Activated CD4-positive, alpha-beta T cell treated with anti-CD3 and anti-CD28 coated beads for 36 hours (primary cell): ENCODE measurements at places on chromosomes 1 and 21.

GRCh38 chr1:214329470-214330220 lies 48.7 kb downstream of the SMYD2 start:
- DNase-seq = no peak

- DNase-seq = peak; percentile 48
Measured at GRCh38 chr1:40264354-40264781, 6.3 kb downstream of the ZMPSTE24 start.

GRCh38 chr1:207825719-207826556 lies 74.1 kb downstream of the CD46 start:
- peak; percentile 94 for DNase-seq

DNA sequence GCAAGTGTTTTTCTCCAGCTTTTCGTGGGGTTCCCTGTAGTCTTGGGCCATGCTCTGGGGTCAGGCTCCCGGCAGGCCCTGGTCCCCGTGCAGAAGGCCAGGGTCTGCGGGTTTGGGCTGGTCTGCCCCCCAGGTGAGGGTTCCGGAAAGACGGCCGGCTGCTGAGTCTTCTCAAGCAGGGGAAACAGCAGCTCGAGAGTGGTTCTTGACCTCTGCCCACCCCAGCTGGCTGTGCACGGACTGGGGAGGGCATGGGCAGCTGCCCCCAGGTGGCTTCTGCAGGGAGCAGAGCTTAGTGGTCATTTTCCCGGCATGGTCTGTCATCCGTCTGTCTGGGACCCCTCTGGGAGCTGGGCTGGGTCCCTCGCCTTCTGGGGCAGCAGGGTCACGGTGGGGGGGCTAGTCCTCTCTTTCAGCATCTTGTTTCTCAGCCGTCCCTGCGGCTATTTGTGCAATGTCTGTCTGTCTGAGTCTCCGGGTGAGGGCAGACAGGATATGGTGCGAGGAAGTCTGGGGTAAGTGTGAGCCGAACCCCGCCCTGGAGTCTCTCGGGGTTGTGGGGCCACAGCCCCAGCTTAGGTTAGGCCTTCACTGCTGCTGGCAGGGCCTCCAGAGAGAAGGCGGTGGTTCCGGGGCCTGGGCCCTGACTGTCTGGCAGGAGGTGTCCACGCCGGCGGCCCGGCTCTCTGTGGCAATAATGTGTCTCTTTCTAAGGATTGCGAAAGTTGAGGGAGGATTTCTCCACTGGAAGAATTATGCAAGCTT lies 6.1 kb downstream of the SKI start:
- DNase-seq = peak; percentile 81

GRCh38 chr1:105005594-105006195 lies 1256.0 kb downstream of the AMY1C start:
- DNase-seq = no peak

DNA sequence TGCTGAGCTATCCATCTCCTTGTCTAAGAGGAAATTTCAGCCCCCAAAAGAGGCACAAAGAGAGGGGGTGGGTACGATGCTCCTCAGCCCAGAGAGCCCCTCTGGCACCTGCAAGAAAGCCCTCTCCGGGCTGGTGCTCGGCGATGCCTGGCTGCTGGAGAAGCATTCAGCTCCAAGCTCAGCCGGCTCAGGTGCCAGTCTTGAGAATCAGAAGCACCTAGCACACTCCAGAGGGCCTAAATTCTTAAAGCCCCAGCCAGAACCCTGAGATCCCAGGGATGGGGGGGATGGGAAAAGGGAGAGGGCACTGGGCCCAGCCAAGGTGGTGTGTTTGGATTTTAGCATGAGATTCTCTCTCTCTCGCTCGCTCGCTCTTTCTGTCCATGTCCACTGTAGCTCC lies 2.9 kb downstream of the GRIK3 start:
- no peak for DNase-seq

DNA sequence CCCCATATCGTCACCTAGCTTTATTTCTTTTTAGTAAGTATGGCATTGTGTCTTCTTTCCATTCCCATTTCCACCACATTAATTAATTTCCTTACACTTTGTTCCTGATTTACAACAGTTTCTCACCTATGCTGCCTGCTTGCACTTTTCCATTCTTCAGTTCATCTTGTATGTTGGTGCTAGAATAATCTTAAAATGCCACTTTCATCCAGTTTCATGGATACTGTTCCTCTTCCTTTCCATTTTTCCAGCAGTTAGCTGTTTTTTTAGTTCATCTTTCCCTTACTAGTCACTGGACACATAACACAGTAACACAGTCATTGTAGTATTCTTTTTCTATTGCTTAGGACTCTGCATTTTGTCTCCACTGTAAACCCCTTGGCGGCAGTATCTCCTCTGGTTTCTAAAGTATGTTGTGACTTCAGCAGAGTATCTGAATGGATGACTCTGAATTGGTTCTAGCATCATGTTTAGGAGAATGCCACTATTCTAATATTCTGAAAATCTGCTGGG lies 2.1 kb downstream of the CDC7 start:
- DNase-seq = peak; percentile 20

DNA sequence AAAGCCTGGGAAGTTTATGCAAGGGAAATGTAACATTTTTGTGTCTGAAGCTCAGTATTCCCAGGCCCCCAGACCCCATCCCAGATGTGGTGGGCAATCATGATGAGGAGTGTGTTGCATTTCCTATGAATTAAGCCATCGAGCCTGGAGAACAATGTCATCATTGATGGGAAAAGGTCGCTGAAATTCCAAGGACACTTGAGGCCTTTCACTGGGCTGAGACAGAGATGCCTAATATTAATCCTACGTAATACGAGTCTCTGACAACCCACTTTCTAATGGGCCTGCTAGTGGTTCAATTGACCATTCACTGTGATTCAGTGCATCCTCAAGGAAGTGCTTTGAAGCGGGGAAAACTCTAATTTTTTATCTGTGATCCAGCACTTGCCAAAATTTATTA lies 291.6 kb downstream of the PLPP3 start:
- DNase-seq = no peak

DNA sequence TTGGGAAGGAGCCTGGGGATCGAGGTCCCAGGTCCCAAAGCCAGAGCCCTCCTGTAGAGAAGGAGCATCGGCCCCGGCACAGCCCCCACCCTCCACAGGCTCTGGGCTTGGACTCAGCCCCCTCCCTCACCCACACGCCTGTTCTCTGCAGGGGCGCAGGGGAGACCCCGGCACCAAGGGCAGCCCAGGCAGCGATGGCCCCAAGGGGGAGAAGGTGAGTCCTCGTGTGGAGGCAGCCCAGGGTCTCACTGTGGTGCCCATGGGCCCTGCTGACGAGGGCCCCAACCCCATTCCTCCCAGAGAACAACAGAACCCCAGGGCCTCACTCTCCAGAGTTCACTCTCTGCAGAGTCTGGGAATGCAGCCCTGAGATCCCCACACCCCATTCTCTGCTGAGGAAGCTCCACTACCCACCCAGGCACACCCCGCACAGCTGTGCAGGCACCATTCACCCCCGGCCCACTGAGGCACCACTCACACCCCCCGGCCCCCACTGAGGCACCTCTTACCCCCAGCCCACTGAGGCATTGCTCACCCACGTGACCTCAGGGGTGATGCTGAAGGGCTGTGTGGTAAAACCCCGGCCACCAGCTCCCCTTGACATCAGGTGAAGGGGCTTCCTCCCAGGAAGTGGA lies 21.8 kb downstream of the COL6A2 start:
- no peak for DNase-seq

GRCh38 chr1:36834586-36834985 lies 199.7 kb downstream of the GRIK3 start:
- DNase-seq = no peak

DNA sequence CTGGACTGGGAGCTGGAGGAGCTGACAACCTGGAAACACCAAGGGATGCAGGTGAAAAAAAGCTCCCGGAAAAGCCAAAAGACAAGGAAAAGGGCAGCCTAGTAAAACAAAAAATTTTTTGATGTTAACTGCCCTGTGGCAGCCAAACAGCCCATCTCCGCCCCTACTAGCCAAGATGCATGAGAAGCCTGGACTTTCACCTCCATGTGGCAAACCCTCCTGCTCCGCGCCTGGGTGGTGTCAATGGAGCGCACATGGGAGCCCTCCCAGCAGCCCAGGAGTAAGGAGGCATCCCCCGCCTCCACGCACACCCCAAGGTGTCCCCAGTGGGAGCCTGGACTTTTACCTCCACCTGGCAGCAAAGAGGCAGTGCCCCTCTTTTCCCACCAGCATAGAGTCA lies 30.5 kb downstream of the LEMD1 start:
- DNase-seq = no peak

DNA sequence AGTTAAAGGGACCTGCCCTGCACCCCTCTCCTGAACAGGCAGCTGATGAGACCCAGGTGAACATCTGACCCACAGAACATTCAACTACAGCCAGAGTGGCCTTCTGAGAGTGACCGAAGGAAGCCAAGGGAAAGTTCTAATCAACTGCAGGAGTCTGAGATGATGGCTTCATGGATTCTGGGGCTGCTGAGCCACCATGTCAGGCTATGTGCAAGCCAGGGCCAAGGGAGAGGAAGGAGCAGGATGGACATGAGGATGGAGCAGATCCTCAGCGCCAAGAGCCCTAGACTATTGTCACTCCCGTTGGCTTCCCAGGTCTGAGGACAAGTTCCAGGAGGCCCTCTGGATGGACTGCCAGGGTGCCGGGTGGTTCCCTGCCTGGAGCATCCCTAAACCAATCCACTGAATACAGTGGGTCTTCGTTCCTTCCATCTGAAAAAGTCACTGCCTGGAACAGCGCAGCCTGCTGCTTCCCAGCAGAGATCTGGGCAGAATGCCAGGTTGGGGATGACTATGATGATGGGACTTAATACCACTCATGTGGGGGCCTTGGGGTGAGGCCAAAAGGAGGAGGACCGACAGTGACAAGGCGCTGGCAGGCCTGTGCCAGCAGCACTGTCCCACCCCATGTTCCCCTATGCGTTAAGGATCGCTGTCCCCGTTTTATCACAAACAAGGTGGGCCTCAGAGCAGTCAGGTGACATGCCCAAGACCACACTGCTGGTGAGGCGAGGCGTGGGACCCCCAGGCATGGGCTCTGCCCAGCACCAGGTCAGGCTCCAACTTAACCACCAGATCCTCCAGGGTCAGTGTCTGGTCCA lies 19.8 kb downstream of the SPOCD1 start:
- DNase-seq = peak; percentile 7

GRCh38 chr1:17891205-17892110 lies 136.3 kb downstream of the ACTL8 start:
- DNase-seq = no peak

DNA sequence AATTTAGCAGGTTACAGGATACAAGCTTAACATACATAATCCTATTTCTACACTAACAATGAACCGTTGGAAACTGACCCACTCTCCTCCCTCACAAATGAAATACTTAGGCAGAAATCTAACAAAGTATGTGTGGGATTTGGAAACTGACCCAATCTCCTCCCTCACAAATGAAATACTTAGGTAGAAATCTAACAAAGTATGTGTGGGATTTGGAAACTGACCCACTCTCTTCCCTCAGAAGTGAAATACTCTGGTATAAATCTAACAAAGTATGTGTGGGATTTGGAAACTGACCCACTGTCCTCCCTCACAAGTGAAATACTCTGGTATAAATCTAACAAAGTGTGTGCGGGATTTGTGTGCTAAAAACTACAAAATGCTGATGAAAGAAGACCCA lies 60.3 kb downstream of the TRAF5 start:
- DNase-seq = no peak

DNA sequence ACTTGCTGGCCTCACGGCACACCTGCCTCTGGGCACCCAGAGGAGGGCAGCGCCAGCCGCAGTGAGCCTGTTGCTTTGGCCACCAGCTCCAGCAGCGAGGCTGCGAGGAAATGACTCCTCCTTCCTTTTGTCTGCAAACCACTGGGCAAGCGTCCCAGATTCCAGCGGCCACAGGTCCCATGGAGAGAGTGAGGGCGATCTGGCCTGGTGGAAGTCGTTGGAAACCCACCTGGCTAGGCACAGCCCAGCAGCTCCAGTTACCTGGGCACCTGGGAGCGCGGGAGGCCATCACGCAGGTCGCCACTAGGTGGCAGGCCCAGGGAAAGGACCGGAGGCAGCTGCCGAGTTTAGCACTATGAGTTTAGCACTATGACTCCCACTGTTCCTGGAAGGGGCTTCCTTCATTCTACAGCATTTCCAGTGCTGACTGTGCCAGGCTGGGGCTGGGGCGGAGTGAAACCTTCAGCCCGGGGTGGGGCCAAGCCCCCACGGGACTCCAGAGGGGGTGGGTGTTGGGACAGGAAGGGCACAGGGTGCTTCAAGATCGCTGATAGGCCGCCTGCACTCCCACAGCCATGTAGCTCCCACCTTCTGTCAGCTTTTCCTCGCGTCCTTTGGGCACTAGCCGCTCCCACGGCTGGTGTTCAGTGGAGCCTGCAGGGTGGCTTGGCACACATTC lies 1.1 kb upstream of the ESPN start:
- peak; percentile 87 for DNase-seq

DNA sequence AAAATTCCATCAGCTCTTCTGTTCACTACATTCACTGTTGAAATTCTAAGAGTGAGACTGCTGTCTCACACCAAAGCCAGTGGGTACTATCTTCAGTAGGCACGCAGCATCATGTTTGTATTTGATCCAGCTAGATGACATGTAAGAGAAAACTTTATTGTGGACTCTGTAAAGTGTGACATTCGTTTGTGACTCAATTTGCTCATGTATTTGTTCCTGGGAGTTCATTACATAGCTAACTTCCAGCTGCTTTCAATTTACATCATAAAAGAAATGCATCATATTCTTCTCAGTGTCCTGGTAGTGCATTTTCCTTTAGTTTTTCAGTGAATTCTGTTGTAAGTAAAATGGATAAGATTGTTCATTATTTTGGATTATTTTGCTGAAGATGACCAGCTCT lies 31.4 kb downstream of the CTH start:
- no peak for DNase-seq

DNA sequence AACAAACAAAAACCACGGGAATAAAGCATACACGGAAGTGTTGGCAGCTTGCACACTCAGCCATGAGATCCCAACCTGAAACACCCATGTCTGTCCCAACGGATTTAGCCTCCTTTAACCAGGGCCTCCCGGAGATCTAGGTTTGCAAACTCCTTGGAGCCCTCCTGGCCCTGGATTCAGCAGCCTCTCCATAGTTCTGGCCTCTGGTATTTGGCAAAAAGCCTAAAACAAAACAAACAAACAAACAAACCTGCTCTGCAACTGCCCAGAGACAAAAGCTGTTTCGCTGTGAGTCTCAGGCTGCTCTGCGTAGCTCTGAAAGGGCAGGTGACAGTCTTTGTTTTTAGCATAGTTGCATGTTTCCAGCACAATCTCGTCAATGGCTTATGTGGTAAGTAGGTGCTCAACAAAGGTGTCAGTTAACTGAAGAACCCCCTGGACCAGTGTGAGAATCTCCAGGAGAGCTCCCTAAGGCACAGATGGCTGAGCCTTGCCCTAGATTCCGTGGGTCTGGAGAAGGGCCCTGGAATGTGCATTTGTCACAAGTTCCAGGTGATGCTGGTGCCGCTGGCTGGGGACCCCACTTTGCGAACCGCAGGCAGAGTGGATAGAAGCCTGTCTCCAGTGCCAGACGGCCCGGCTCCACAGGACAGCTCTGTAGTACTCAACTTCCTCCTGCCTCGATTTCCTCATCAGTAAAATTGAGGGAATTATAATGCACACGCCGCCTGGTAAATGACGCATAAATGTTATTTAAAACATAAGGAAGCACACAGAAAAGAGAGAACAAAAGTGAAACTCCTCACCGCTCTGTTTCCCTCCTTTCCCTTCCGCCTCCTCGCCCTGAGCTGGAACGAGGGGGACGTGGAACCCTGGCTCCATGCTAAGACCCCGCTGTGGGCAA lies 86.2 kb downstream of the RIPK4 start:
- DNase-seq = no peak
